Naive thymus-derived CD4-positive, alpha-beta T cell (primary cell): ENCODE measurements at places on chromosomes 1 and 21. TPM values are rescaled to one million over a fixed set of nuclear protein-coding genes. Genes with fewer than 3 reads are reported as not detected.

- no peak for DNase-seq
- no peak overlapping the region for H3K4me3 ChIP-seq
- no peaks in the 10 kb centered on the region for H3K27me3 ChIP-seq
- H3K36me3 ChIP-seq, result no peaks in the 10 kb centered on the region
- H3K27ac ChIP-seq, result no peak overlapping the region
- H3K4me1 ChIP-seq, result no peaks in the 10 kb centered on the region
Observed at GRCh38 chr1:184593597-184593996, 161.1 kb downstream of the EDEM3 start.

DNA sequence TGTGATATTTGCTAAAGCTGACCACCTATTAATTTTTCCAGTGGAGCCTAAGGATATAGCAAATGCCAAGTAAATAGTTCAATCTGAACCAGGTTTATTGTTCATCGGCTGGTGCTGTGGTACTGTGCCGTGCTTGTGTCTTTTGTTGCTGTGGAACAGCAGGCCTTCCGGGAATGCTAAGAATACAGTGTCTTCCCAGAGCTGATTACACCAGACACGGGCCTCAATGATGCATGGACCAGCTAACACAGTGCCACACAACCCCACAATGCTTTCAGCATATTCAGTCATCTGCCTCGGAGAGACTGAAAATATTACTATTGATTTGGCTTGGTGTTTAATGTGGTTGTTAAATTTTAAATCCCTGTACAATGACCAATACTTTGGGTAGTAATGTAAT lies 415.4 kb downstream of the PTBP2 start:
- H3K27ac ChIP-seq, result no peak overlapping the region
- DNase-seq, result no peak
- no peaks in the 10 kb centered on the region for H3K4me1 ChIP-seq

GRCh38 chr1:107358619-107359327 lies 217.9 kb downstream of the NTNG1 start:
- no peaks in the 10 kb centered on the region for H3K36me3 ChIP-seq
- no peak overlapping the region for H3K27ac ChIP-seq
- H3K4me1 ChIP-seq, result no peaks in the 10 kb centered on the region
- no peak overlapping the region for H3K4me3 ChIP-seq
- no peaks in the 10 kb centered on the region for H3K27me3 ChIP-seq
- DNase-seq, result no peak

DNA sequence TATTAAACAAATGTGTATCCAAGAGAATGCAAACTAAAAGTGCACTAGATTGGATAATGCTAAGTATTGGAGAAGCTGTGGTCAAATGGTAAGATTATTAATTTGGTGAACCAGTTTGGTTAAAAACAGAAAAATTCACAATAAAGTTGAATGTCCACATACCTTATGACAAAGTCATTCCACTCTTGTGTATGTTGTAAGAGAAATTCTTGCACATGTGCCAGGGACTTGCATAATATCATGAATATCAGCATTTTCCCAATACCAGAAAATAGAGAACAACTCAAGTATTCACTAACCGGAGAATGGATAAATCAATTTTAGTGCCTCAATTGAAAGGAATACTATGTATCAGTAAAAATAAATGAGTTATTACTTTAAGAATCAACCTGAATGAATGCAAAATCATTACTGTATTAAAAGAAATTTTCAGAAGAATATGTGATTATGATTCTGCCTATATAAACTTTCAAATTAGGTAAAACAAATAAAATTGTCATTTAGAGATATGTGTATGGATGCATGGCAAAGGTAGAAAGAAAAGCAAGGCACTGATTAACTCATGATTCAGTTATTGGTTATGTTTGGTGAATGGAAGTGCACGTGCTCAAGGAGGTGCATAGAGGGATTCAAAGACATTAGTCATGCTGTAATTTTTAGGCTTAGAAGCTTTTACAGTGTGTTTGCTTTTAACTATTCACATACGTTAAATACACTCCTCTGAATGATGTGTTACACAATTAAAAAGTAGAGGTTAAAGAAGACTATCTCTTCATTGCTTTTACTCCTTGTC lies 217.4 kb upstream of the KCNK2 start:
- no peak overlapping the region for H3K27ac ChIP-seq
- H3K36me3 ChIP-seq, result no peaks in the 10 kb centered on the region
- DNase-seq, result no peak
- H3K27me3 ChIP-seq, result no peaks in the 10 kb centered on the region
- H3K4me3 ChIP-seq, result no peak overlapping the region

- H3K4me1 ChIP-seq, result no peaks in the 10 kb centered on the region
- no peak for DNase-seq
Observed at GRCh38 chr1:45057542-45057941, 45.5 kb downstream of the UROD start.

DNA sequence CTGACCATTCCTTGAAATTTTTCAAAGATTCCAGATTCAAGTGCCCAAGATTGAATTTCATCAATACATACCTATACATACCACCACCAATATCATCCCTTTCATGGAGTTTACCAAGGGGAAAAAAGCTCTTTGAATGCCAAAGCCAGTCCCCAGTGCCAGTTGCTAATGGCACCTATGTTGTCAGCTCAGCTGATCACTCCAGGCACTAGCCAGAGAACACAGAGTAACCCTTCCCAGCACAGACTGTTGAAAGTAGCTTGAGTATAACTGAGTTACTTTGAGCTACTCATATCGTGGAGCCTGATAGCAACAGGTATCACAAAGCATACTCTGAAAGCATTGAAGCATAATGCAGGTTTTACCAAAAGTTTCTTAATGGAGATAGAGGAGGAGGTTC lies 133.9 kb upstream of the NFIA start:
- no peak for DNase-seq
- H3K36me3 ChIP-seq, result no peaks in the 10 kb centered on the region
- H3K27ac ChIP-seq, result no peak overlapping the region
- no peaks in the 10 kb centered on the region for H3K4me1 ChIP-seq

- no peaks in the 10 kb centered on the region for H3K36me3 ChIP-seq
- H3K4me1 ChIP-seq, result no peaks in the 10 kb centered on the region
- DNase-seq, result no peak
- no peaks in the 10 kb centered on the region for H3K27me3 ChIP-seq
- no peak overlapping the region for H3K4me3 ChIP-seq
Observed at GRCh38 chr1:204223129-204223860, 9.5 kb upstream of the GOLT1A start.

GRCh38 chr1:103435443-103435842 lies 90.1 kb upstream of the RNPC3 start:
- no peaks in the 10 kb centered on the region for H3K4me1 ChIP-seq
- no peaks in the 10 kb centered on the region for H3K27me3 ChIP-seq
- DNase-seq, result no peak
- H3K4me3 ChIP-seq, result no peak overlapping the region
- no peaks in the 10 kb centered on the region for H3K36me3 ChIP-seq

GRCh38 chr1:167805041-167805556 lies 83.3 kb downstream of the MPZL1 start:
- H3K36me3 ChIP-seq, result no peaks in the 10 kb centered on the region
- H3K27me3 ChIP-seq, result no peaks in the 10 kb centered on the region
- peaks cover 20% of the 10 kb centered on the region for H3K4me1 ChIP-seq
- DNase-seq, result peak; percentile 45

- H3K36me3 ChIP-seq, result no peaks in the 10 kb centered on the region
- no peak overlapping the region for H3K4me3 ChIP-seq
- no peak for DNase-seq
- no peak overlapping the region for H3K27ac ChIP-seq
- H3K27me3 ChIP-seq, result no peaks in the 10 kb centered on the region
- no peaks in the 10 kb centered on the region for H3K4me1 ChIP-seq
Observed at GRCh38 chr1:96596226-96596922, 125.2 kb upstream of the PTBP2 start.

DNA sequence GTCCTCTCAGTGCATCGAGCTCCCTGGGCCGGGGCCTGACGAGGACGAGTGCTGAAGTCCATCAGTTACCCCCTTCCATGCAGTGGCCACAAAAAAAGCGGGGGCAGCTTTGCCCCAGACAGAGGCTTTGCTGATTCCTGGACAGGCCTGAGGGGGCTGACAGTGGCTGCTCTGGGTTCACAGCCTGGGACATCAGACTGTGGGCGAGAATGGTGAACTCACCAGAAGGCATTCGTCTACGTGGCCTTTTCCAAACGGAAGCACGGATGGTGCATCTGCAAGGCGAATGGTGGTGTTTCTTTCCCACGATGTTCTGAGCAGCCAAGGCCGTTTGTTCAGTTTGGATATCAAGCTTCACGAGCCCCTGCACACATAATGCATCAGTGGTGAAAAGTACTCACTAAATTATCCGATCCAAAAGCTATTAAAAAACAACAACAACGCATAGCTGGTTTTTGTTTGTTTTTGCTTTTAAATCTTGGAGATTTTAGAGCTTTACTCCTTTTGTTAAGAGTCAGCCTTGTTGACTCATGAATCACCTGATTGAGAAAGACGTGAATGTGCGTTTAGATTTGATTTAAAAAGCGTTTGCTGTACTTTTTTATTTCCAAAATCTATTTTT lies 6.3 kb upstream of the ZBTB21 start:
- H3K4me1 ChIP-seq, result peaks cover under 1% of the 10 kb centered on the region
- no peak overlapping the region for H3K27ac ChIP-seq
- no peak for DNase-seq
- H3K36me3 ChIP-seq, result no peaks in the 10 kb centered on the region

DNA sequence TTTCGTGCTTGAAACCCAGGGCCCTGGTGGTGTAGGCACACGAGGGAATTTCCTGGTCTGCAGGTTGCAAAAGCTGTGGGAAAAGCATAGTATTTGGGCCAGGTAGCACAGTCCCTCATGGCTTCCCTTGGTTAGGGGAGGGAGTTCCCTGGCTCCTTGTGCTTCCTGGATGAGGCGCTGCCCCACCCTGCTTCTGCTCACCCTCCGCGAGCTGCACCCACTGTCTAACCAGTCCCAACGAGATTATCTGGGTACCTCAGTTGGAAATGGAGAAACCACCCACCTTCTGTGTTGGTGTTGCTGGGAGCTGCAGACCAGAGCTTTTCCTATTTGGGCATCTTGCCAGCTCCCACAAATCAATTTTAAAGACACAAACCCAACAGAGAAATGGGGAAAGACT lies 183.0 kb downstream of the PHTF1 start:
- H3K27me3 ChIP-seq, result no peaks in the 10 kb centered on the region
- no peaks in the 10 kb centered on the region for H3K36me3 ChIP-seq
- no peak overlapping the region for H3K27ac ChIP-seq

GRCh38 chr1:13605159-13605558 lies 21.5 kb downstream of the PDPN start:
- H3K36me3 ChIP-seq, result no peaks in the 10 kb centered on the region
- H3K4me3 ChIP-seq, result no peak overlapping the region
- H3K27me3 ChIP-seq, result no peaks in the 10 kb centered on the region
- no peak for DNase-seq
- H3K27ac ChIP-seq, result no peak overlapping the region
- no peaks in the 10 kb centered on the region for H3K4me1 ChIP-seq

DNA sequence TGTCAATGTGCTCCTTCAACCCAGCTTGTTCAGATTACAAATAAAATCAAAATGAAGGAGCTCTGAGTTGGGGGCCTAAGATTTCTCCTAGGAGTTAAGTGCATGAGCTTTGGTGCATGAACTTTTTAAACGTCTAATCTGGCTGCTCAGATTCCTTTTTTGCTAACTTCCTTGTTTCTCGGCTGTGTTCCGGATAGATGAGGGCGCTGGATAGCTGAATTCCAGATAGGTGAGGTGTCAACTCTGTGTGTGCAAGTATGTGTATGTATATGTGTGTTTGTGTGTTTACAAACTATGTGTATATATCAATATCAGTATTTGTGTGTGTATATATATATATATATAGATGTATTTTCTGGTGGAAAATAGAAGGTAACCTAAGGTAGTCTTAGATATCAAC lies 37.5 kb upstream of the RCAN3 start:
- no peak for DNase-seq
- no peaks in the 10 kb centered on the region for H3K27me3 ChIP-seq
- H3K27ac ChIP-seq, result no peak overlapping the region
- H3K4me3 ChIP-seq, result no peak overlapping the region
- H3K36me3 ChIP-seq, result peaks cover 11% of the 10 kb centered on the region
- no peaks in the 10 kb centered on the region for H3K4me1 ChIP-seq

GRCh38 chr1:17908945-17909344 lies 153.8 kb downstream of the ACTL8 start:
- no peak overlapping the region for H3K4me3 ChIP-seq
- H3K4me1 ChIP-seq, result no peaks in the 10 kb centered on the region
- no peak for DNase-seq
- H3K36me3 ChIP-seq, result no peaks in the 10 kb centered on the region

GRCh38 chr21:31623664-31624063 lies 35.8 kb upstream of the SOD1 start:
- no peak overlapping the region for H3K4me3 ChIP-seq
- DNase-seq, result no peak
- no peak overlapping the region for H3K27ac ChIP-seq
- H3K27me3 ChIP-seq, result no peaks in the 10 kb centered on the region
- H3K36me3 ChIP-seq, result no peaks in the 10 kb centered on the region

The VWA5B1 gene
- polyA plus RNA-seq, result 0.08 TPM

The CCT3 gene
- 265 TPM for polyA plus RNA-seq

The LCE3E gene
- polyA plus RNA-seq, result not detected

The DPM3 gene
- polyA plus RNA-seq, result 99.2 TPM

The FCRL1 gene
- 0.18 TPM for polyA plus RNA-seq

The TMEM82 gene
- polyA plus RNA-seq, result not detected

The MECR gene
- 20.5 TPM for polyA plus RNA-seq

The CAMSAP2 gene
- 3.4 TPM for polyA plus RNA-seq

The ASTN1 gene
- polyA plus RNA-seq, result not detected
